ENCODE measurements at places on chromosomes 6 and 20. TPM values are rescaled to one million over a fixed set of nuclear protein-coding genes. Genes with fewer than 3 reads are reported as not detected.

GRCh38 chr6:118307581-118307980 lies 240.5 kb upstream of the PLN start:
- no peaks in the 10 kb centered on the region for H3K36me3 ChIP-seq
- H3K4me1 ChIP-seq, result no peaks in the 10 kb centered on the region

- H3K4me1 ChIP-seq, result peaks cover 49% of the 10 kb centered on the region
- no peak overlapping the region for H3K27ac ChIP-seq
- H3K36me3 ChIP-seq, result peaks cover 19% of the 10 kb centered on the region
- DNase-seq, result no peak
- H3K27me3 ChIP-seq, result no peaks in the 10 kb centered on the region
These were observed 10.0 kb downstream of the HBS1L start for GRCh38 chr6:135044639-135045038.

GRCh38 chr6:84272298-84272697 lies 44.9 kb upstream of the CEP162 start:
- no peaks in the 10 kb centered on the region for H3K27me3 ChIP-seq
- no peaks in the 10 kb centered on the region for H3K4me1 ChIP-seq
- no peak overlapping the region for H3K27ac ChIP-seq
- no peak overlapping the region for H3K4me3 ChIP-seq

DNA sequence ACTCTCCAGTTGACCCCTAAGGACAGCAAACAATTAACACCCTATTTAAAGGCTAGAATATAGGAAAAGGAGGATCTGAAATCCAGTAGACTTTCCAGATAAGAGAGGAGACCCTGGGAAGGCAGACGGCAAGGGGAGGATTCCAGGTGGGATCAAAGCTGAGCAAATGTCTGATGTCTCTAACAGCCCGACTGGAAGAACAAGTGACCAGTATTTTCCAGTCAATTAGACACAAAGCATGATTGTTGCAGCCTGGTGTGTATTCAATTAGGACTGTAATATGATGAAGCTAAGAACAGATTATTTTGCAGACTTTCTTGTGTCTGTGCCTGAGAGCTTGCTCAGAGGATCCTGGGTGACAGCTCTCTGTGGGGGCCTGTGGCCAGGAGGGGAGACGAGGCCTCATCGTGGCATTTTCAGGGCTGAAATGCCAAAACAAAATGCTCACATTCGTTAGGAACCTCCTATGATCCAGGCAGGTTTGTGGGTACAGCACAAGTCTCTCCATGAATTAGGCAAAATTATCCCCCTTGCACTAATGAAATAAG lies 471.8 kb upstream of the AGPAT4 start:
- DNase-seq, result no peak
- H3K27ac ChIP-seq, result no peak overlapping the region
- H3K36me3 ChIP-seq, result no peaks in the 10 kb centered on the region
- no peak overlapping the region for H3K4me3 ChIP-seq
- no peaks in the 10 kb centered on the region for H3K27me3 ChIP-seq

GRCh38 chr6:116439522-116440051 lies 21.6 kb upstream of the CALHM6 start:
- no peaks in the 10 kb centered on the region for H3K27me3 ChIP-seq
- H3K4me3 ChIP-seq, result no peak overlapping the region
- H3K4me1 ChIP-seq, result peaks cover 5% of the 10 kb centered on the region
- no peak for DNase-seq
- H3K36me3 ChIP-seq, result no peaks in the 10 kb centered on the region

DNA sequence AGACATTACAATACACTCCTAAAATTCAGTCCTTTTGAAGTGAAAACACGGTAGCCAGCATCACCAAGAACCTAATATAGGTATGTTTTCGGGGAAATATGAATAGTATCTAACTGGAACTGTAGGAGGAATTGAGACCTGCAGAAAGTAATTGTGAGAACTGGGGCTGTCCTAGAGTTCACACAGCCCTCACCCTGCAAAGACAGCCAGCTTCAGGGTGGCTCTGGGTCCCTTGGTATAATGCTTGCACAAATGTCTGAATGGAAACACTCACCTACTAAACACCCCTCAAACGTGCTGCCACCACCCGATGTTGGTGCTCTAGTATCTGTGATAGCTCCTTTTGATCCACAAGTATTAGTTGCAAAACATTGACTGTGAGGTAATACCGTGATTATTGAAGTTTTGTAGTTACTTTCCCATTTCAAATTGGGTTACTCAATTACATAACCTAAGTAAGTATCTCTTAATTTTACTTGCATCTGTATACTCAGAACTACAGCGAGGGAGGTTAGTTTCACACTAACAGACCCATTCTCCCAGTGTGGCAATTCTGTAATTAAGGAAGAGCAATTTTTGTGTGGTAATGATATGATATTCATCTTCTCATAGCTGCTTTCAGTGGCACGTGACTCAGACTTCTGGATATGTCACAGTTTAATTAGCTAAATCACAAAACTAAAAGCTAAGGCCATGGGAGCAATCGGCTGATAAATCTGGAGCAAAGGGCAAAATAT lies 129.5 kb downstream of the INSM1 start:
- no peaks in the 10 kb centered on the region for H3K27me3 ChIP-seq
- DNase-seq, result no peak
- H3K36me3 ChIP-seq, result peaks cover 17% of the 10 kb centered on the region
- H3K27ac ChIP-seq, result no peak overlapping the region
- H3K4me3 ChIP-seq, result no peak overlapping the region

GRCh38 chr6:446418-447366 lies 55.1 kb downstream of the IRF4 start:
- peak overlapping the region; percentile 54 for H3K27ac ChIP-seq
- H3K27me3 ChIP-seq, result no peaks in the 10 kb centered on the region
- no peaks in the 10 kb centered on the region for H3K36me3 ChIP-seq
- H3K4me1 ChIP-seq, result peaks cover 53% of the 10 kb centered on the region
- peak; percentile 74 for DNase-seq

ERVFRD-1 gene
- 0.29 TPM for polyA plus RNA-seq

MATN4 gene
- not detected for polyA plus RNA-seq

MLN gene
- not detected for polyA plus RNA-seq

JAG1 gene
- 1.9 TPM for polyA plus RNA-seq
